Foreskin keratinocyte (primary cell): ENCODE measurements at places on chromosomes 12 and 14. TPM values are rescaled to one million over a fixed set of nuclear protein-coding genes. Genes with fewer than 3 reads are reported as not detected.

The NANOG gene
- 0.18 TPM in 1 of 2 replicates, not detected in the other for total RNA-seq

The KCNC2 gene
- not detected in 2 replicates for total RNA-seq

The TMED10 gene
- total RNA-seq: 334 and 336 TPM in 2 replicates

The ERP27 gene
- total RNA-seq: 0.07 TPM in 2 replicates

The BIN2 gene
- not detected in 2 replicates for total RNA-seq

The LRP1-AS gene
- not detected in 2 replicates for total RNA-seq

The VWF gene
- not detected in 2 replicates for total RNA-seq

The AVPR1A gene
- total RNA-seq: not detected in 2 replicates

The SRSF5 gene
- total RNA-seq: 178 and 184 TPM in 2 replicates

The PIWIL1 gene
- 0.04 and 0.14 TPM in 2 replicates for total RNA-seq

The KLHL33 gene
- total RNA-seq: not detected in 2 replicates

- no peak for DNase-seq
Measured at GRCh38 chr12:48389409-48389808, 38.7 kb upstream of the ZNF641 start.

DNA sequence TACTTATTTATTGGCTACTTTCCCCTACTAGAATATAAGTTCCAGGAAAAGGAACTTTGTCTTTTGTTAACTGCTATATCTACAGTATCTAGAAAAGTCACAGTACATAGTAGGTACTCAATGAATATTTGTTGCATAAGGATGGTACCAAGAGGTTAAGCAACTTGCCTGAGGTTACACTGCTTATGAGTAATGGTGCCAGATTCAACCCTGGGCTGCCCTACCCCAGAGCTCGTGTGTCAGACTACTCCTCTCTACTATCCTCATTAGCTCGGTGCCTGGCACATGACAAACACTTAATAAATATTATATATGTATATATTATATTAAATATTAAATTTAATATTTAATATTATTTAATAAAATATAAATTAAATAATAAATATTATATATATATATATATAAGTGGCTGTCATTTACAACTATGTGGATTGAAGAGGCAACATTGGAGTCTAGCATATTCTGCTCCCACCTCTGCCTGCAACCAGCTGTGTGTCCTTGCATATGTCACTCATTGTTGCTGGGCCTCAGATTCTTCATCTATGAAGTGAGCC is 25.4 kb downstream of the UTP20 start:
- DNase-seq: no peak

- DNase-seq: no peak
Measured at GRCh38 chr14:74634481-74634880, 22.4 kb upstream of the LTBP2 start.

- DNase-seq: no peak
Measured at GRCh38 chr12:2169940-2170339, 117.2 kb downstream of the CACNA1C start.

DNA sequence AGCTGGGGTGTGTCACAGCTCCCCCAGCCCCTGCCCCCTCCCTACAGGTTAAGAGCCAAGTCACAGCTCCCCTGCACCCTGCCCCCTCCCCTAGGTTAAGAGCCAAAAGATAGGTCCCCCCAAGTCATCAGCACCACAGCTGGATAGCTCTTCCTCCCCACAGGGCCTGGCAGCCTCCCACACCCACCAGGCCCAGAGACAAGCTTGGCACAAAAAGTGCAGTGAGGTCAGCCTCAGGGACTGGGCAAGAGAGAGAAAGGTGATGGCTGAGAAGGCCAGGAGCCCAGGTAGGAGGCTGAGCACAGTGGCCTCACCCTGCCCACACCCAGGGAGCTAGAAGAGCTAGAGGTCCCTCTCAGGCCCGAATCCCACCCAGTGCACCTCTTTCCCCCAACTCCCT is 8.7 kb downstream of the ITGA7 start:
- no peak for DNase-seq

- no peak for DNase-seq
Measured at GRCh38 chr14:98070536-98070935, 1201.5 kb downstream of the BCL11B start.

GRCh38 chr14:51716610-51717009 is 64.9 kb downstream of the FRMD6 start:
- peak; percentile 45 for DNase-seq

DNA sequence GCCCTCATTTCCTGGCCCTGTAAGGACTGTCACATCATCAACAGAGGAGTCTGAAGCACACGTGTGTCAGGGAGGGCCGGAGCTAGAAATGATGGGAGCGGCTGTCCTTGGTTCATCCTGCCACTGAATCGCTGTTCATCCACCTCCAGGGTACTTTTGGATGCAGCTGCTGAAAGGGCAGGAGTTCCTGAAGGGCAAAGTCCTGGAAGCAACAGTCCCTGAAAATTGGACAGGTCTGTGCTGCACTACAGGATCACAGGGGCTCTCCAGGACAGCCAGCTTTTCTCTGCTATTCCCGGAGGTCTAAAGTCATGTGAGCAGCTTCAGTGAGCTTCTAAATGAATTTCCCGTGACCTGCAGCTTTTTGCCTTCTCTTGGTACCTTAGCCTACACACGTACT is 17.7 kb downstream of the POU6F1 start:
- no peak for DNase-seq

- no peak for DNase-seq
Measured at GRCh38 chr12:46133751-46134150, 135.1 kb downstream of the SLC38A1 start.

DNA sequence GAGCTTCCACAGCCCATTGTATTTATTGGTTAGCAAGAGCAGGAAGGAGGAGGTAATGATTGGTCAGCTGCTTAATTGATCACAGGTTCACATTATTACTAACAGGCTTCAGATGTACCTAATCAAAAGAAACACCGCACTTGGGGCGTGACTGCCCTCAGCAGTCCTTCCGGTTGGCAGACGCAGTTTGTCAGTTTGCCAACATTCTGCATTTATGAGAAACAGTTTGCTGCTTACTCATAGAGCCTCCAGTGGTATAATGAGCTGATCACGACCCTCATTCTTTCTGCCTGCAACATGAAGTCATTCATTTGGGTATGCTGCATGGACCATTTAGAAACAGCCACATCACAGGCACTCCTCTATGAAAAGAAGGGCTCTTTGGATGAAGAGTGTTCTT is 42.5 kb upstream of the PPM1H start:
- peak; percentile 67 for DNase-seq
